ENCODE measurements at places on chromosomes 16 and 17.
A peak's percentile ranks its signal among the peaks of the same experiment; 100 is the strongest.

GRCh38 chr17:75110234-75110937 is 617 bp downstream of the ARMC7 start:
- peak; percentile 63 for DNase-seq

GRCh38 chr16:57749856-57750452 is 14.4 kb downstream of the KATNB1 start:
- no peak for DNase-seq

DNA sequence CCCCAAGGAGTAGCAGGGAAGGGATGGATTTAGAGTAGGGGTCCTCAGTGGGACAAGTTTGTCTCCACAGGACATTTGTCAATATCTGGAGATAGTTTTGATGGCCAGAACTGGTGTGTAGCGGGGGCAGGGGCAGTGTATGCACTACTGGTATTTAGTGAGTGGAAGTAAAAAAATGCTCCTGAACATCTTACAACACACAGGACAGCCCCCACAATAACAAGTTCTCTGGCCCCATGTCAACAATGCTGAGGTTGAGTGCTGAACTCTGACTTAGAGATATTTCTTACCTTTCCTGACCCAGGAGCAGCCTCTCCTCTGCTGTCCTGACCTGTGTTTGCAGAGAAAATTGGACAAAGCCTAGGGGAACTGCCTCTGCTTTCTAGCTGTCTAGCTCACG is 365.8 kb downstream of the HAPSTR1 start:
- no peak for DNase-seq

GRCh38 chr17:41863074-41863848 is 2.0 kb downstream of the KLHL11 start:
- peak; percentile 27 for DNase-seq

GRCh38 chr16:50334106-50334975 is 34.4 kb downstream of the BRD7 start:
- no peak for DNase-seq

DNA sequence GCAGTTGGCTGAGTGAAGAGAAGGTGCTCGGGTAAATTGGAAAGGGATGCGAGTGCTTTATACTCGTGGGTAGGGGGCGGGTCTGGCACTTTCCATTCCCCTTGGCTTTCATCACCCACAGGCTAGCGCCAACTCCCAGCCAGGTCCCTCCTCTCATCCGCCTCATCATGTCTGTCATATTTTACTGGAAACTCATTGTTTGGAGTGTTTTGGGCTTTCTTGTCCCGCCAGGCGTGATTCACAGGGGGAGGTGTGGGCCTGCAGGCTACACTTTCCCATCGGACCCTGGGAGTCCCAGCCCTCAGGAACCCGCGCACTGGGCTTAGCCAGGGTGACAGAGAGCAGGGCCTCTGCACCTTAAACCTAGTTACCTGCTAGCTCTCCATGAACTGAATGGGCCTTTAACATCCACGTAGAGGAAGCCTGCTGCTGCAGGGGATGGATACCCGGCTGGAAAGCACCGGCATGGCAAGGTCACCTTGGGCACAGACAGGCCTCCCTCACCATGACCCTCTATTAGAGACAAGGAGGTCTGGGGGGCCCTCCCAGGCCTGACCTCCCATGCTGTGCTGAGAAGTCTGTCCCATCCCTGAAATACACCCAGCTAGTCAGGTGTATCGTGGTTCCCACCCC is at the start of gene KRT14:
TSS of gene KRT14 (minus strand) at position 33 of the 633 bp plus-strand sequence. CDS start 61 bp downstream, outside the sequence.
- DNase-seq: no peak

DNA sequence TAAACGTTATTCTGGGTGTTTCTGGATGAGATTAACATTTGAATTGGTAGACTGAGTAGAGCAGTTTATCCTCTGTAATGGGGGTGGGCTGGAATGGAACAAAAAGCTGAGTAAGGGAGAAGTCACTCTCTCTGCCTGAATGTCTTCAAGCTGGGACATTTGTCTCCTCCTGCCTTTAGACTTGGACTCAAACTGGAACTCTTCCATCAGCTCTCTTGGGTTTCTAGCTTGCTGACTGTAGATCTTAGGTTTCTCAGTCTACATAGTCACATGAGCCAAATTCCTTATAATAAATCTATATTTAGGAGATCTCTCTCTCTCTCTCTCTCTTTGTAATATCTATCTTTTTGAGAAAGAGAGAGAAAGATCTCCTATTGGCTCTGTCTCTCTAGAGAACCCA is 553.3 kb upstream of the CDH11 start:
- DNase-seq: no peak

DNA sequence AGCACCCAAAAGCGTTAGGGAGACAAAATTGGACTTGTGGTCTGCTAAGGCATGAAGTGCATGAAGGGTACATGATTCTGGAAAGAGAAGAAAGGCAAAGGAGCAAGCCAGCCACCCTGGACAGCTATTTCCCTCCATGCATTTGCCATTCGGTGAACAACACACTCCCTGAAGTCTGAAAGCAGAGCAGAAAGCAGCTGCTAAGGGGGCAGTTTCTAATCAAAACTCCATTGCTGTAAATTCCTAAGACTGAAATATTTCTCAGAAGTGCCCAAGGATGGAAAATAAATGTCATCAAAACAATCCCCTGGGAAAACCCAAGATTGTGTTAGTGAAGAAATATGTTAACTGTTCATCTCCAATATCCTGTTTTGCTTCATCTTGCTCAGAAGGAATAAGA is 44.3 kb downstream of the PMP22 start:
- DNase-seq: no peak

DNA sequence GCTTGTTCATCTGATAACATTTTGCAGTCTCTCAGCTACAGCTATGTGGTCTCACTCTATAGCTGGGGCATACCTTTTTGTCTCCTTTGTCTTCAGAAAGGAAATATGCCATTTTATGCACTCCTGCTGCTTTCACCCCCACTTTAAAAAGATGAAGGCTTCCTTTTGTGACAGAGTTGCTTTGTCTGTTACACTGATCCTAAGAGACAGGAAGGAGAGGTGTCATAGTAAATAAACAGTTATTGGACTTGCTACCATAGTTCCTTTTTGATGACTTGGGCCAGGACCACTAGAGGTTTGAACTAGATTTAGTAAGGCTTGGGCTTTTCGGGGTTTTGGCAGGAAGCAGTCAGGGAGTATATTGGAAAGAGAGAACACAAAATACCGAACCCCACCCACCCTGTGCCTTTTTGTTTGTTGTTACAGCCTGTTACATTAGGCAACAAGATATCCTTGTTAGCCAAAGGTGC is 1.8 kb upstream of the METTL9 start:
- no peak for DNase-seq

GRCh38 chr17:42389135-42389417 is 834 bp upstream of the STAT3 start:
- DNase-seq: no peak

DNA sequence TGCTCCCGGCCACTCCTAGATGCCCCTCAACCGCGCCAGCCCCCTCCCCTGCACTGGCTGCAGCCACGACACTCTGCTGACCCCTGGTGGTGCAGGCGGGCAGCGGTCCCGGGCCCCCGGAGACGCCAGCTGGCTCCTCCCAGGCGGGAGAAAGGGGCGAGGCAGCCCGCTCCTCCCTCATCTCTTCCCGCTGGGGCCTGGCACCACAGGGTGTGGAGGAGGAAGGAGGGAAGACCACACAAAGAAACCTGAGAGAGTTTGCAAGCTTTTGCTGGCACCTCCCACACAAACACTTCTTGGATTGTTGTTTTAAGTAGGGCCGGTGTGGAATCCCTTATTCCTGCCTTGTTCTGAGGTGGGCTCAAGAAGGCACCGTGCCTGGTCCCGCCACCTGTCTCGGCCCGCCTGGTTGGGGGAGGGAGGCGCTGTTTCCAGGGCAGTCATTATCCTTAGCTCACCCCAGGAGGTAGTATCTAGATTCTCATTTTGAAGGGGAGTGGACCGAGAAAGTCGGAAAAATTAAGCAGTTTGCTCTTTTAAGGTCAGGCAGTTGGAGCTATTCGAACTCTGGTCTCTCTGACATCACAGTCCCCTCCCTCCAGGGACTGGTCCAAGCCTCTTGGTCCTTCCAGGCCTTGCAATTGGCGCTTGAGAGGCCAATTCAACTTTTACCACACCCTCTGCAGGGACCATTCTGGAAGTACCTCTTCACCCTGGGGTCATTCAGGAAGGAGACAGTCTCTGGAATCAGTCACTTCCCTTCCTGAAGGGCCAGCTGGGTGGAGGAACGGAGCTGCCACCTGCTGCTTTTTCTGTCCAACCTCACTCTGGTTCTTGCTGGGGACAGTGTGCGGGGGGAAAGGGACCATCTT is 959 bp upstream of the ANKRD13B start:
- DNase-seq: peak; percentile 97

DNA sequence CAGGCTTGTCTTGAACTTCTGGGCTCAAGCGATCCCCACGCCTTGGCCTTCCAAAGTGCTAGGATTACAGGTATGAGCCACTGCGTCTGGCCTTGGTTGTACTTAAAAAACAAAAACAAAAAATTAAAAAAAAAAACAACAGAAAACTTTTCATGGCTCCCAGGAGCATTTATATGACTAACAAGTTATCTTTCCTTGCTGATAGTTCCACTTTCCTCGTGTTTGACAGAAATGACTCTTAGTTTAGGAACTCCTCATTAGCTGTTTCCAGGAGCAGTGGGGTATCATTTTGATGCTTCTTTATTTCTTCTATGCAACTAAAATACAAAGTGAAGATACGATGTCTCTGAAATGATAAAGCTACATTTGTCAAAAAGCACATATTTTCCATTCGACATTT is 165.4 kb downstream of the PRKCA start:
- no peak for DNase-seq

DNA sequence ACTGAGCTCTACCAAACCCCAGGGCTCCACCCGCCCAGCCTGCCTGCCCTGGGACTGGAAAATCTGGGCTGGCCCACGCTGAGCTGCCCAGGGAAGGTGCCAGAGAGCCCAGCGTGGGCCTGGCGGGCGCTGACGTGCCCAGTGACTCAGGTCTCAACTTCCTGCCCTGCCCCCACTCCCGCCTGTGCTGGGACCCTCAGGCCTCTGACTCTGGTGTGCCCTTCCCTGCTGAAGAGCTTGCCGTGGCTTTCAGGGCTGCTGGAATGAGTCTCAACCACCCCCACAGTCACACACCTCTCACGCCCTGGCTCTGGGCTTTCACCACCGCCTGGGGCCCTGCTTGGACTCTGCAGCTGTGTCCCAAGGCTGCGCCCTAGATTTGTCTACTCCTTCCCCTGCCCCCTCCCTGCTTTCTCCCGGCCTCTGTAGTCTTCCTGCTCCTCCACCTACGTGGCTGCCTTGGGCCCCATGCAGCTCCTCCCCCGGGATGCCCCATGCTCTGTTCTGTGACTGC is 10.4 kb downstream of the LLGL1 start:
- no peak for DNase-seq

GRCh38 chr17:16980813-16981731 is 9.2 kb upstream of the TNFRSF13B start:
- DNase-seq: no peak

DNA sequence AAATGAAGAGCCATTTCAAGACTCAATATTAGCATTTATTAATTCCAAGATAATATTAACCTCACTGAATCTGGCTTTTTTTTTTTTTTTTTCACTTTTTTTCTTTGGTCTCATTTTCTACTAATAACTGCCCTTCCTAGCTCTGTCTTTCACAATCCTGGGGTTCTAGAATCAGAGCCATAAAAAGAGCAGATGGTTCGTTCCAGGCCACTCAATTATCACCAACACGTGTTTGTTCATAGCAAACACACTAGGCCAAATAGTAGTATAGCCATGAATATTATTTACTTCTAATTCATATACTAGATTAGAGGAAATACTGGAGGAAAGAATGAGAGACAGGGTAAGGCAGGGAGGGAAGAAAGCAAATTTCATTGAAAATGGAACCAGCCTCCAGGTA is 39.8 kb downstream of the TEX2 start:
- no peak for DNase-seq

GRCh38 chr17:44778656-44779210 is 19.9 kb downstream of the ADAM11 start:
- no peak for DNase-seq

- peak; percentile 64 for DNase-seq
These were observed 39.1 kb upstream of the PABPN1L start for GRCh38 chr16:88905563-88905962.

- DNase-seq: no peak
These were observed 797.5 kb upstream of the EEF2KMT start for GRCh38 chr16:5895137-5895536.

DNA sequence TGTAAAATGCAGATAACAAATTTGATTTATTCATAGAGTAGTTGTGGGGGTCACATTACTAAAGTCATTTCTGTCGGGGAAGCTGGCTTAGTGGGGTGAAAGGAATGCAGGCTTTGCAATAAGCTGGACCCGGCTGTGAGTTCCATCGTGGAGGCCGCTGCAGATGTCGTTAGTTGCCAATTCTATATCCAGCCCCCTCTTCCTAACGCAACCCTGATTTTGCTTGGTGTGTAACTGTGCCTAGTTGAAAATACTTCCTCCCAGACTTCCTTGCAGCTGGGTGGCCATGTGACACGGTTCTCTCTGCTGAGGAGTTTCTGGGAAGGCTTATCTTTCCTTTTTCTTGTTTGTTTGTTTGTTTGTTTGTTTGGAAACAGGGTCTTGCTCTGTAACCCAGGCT is 4.5 kb downstream of the MFSD6L start:
- no peak for DNase-seq

- no peak for DNase-seq
These were observed 15.1 kb downstream of the CCL4 start for GRCh38 chr17:36118477-36119353.

DNA sequence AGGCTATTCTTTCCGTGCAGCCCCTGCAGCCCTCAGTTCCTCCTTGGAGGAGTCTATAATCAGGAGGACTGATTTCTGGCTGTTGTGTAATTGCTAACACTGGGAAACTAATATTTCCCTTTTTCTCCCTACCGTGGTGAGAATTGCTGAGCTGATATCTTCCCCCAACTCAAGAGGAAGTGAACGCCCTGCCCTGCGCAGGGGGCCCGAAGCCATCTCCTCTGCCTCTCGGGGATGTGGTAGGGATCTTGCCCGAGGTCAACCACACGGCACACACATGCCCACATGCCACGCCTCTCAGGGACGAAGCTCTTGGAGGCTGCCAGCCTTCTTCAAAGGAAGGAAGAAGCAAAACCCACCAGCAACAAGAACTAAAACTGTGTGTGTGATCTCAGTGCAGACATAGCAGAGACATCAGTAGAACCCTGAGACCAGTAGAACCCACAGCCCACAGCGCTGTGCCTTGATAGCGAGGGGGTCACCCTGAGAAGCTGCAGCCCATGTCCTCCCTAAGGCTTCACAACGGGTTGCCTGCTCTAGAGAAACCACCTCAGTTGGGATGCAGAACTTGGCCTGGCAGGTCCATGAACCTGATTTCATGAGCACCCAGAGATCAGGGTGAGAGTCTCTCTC is 8.9 kb upstream of the ULK2 start:
- DNase-seq: no peak

GRCh38 chr17:73126716-73127473 is 34.4 kb upstream of the SLC39A11 start:
- DNase-seq: no peak

- no peak for DNase-seq
These were observed 23.8 kb downstream of the COTL1 start for GRCh38 chr16:84593825-84594724.
